ENCODE measurements at places on chromosomes 12 and 14.
A peak's percentile ranks its signal among the peaks of the same experiment; 100 is the strongest.

GRCh38 chr12:39935275-39935674 is 170.6 kb downstream of the SLC2A13 start:
- no peak for DNase-seq

GRCh38 chr14:102140027-102140749 is 491 bp downstream of the WDR20 start:
- DNase-seq, result peak; percentile 3

GRCh38 chr14:35261774-35262173 is 30.4 kb upstream of the PSMA6 start:
- no peak for DNase-seq

GRCh38 chr14:80084196-80084595 is 127.1 kb downstream of the DIO2 start:
- DNase-seq, result no peak

DNA sequence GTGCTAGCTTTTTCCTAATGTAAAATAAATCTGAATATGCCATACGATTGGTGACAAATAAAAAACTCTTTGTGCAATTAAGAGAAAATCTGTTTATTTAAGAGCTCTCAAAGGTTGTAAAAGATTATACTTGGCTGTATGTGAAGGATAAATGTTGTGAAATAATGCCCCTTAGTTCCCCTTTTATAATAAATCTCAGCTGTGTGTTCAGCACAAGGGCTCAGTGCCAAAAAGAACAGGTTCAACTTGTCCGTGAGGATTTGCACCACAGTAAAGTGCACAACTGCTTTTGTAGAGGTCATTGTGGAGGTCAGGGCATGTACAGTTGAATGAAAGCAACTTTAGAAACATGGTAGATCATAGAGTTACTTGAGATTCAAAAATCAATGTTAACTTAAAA is 118.6 kb downstream of the TRMT5 start:
- no peak for DNase-seq

DNA sequence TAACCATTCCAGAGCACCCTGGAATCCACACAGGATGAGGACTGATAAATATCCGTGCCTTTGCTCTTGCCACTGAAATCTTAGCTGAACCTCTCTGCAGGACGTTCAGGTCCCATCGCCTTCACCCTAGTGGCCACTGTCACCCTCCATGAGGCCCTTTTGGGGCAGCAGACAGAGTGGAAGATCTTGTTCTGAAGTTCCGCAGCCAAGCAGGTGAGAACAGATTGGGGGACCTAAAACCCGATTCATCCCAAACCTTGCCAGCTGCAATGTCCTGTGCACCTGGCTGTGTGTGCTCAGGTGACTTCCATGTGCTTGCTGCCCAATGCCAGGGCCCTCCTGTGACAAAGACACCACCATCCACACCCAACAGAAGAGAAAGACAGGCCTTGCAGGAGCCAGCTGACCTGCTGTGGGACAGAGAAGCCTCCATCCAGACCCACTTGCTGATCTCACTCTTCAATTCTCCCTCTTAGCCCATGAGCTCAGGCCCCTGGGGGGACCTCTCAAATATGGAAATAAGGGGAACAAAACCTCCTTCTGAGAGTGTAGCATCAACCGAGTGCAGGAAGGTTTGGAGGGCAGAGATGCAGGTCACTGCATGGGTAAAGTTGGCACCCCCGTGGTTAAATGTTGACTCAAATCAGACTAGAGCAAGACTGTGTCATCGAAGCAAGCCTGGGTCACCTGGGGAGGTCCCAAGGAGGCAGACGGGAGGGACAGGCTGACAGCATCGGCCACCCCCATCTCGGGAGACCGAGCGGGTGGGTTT is 308.7 kb upstream of the DIO3 start:
- DNase-seq, result no peak

GRCh38 chr14:59221568-59221967 is 33.1 kb downstream of the DAAM1 start:
- DNase-seq, result no peak

GRCh38 chr12:7806863-7807487 is 17.8 kb downstream of the NANOG start:
- peak; percentile 35 for DNase-seq

DNA sequence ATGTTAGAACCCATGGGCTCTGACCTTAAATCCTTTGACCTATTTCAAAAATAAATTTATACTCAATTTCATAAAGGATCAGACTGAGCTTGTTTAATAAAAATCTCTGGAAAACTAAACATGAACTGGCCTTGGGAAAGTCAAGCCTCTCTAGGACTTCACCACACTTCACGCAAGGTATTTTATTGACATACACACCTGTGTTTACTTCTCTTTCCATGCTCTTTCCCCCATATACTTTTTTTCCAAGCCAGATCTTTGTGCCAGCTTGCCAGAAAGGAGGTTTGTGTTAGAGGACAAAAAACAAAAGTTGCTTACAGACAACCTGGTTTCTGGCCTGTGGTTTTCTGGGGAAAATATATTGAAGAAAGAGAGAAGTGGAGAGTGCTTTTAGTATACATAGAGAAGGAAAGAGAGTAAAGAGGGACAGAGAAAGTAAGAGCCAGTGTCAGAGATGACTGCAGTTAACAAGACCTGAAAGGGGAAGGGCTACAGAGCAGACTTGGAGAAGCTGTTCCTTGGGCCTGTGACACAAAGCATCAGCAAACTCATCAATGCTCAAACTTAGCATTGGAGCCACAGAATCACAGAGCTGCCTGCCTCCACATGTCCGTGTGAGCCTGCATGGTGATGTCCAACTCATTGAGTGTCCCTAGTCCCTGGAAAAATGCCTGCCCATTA is 77.3 kb upstream of the TMTC2 start:
- DNase-seq, result no peak

- no peak for DNase-seq
Observed at GRCh38 chr12:106645465-106646330, 62.9 kb downstream of the RFX4 start.
